ENCODE measurements at places on chromosomes 2 and 18.
A peak's percentile ranks its signal among the peaks of the same experiment; 100 is the strongest.

DNA sequence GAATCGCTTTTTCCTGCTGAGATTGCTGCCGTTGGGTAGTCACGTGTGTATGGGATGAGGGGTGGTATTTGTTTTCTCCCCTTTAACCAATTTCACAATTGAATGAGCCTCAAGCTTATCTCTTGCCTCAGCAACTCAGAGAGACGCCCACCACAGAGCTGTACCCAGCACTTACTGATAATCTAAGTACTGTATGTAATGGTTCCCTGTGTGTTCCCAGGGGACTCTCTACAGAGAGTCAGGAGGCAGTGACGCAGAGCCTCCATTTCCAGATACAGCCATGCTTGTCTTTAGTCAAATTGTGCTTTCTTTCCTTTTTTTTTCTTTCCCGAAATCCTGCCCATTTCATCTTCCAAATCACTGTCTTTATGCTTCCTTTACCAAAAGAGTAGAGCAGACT is 1102.1 kb upstream of the KLHL29 start:
- DNase-seq: no peak

DNA sequence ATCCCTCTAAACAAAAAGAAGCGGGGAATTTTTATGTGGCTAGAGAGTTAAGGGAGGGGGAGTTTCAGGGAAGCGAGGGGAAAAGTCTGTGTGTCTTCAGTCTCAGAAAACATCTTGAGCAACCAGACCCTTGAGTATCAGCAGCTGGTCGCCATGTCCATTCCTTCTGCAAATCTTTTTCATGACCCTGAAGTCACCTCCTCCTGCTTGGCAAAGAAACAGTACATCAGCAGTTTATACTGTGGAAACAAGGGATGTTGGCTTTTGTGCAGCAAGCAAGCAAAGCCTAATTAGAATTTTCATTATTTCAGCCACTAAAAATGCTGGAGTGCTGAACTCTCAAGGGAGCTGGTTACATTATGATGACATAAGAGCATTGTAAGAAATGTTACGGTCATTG is 187.4 kb upstream of the SLC8A1 start:
- no peak for DNase-seq

DNA sequence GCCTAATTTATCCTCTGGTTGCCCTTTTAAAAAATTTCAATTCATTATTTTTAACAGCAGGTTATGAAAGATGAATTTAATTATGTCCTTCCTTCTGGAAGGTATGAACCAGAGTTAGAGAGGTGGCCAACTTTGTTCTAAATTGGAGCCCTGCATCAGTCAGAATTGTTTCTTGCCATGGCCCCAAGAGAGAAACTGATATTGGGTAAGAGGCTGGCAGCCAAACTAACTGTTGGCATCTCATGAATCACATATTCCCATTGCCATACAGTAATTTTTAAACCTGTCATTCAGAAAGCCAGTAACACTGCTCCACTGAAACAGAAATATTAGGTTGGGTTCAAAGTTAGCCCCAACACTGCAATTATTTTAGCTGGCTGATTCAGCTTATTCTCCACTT is 67.4 kb downstream of the SMAD2 start:
- no peak for DNase-seq

DNA sequence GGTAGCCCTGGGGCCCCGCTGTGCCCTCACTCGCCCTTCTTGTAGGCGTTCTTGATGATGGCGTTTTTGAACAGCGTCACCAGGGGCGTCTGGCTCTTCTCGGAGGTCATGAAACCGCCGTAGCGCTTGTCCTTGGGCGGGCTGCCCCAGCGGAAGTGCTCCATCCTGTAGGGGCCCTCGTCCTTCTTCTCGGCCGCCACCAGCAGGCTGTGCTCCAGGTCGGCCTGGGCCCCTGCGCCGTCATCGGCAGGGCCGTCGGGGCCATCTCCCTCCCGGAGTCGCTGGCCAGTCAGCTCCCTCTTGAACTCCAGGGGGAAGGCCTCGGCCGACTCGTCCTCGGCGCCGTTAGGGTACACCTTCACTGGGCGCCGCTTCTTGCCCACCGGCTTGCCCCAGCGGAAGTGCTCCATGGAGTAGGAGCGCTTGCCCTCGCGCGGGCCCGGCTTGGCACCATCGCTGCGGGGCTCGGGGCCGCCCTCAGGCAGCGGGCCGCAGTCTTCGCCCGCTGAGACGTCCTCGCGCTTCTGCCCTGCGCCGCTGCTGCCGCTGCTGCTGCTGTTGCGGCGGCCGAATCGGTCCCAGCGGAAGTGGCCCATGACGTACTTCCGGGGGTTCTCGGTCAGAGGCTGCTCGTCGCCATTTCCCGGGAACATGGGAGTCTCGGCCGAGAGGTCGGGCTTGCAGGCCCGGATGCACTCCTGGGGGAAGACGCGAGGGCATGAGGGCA is 7.2 kb downstream of the POMC start:
- no peak for DNase-seq

DNA sequence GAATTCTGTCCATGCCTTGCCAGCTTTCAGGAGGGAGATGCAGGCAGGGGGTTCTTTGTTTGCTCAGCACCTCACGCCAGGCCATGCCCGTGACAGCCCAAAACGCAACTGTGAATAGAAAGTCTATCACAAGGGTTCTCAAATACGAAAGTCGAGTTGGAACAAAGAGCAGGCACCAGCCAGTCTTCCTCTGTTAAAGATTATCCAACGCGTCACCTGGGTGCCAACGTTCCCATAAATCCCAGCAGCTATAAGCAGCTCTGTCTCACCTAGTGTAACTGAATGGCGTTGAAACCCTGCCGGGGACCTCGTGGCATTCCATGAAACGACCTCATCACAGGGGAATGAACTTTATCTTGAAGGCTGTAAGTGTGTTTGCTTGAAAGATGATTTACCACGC is 84.8 kb upstream of the GATA6 start:
- no peak for DNase-seq

- no peak for DNase-seq
These were observed 6.1 kb upstream of the NCL start for GRCh38 chr2:231470246-231470900.

DNA sequence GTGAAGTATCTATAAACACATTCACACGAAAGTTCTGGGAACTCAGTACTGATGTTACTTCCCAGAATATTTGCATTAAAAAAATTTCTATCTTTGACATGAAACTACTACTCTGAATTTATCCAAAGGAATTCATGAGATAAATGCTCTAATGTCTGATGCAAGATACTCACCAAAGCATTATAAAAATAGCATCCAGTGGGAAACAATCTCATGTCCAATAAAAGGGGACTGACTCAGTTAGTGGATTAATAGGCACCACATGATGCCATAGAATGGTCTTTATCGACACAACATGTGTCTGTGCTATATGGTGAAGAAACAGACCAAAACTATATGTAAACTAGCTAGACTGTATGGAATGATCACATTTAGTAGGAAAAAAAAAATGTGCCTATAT is 33.9 kb downstream of the LAMA3 start:
- no peak for DNase-seq

DNA sequence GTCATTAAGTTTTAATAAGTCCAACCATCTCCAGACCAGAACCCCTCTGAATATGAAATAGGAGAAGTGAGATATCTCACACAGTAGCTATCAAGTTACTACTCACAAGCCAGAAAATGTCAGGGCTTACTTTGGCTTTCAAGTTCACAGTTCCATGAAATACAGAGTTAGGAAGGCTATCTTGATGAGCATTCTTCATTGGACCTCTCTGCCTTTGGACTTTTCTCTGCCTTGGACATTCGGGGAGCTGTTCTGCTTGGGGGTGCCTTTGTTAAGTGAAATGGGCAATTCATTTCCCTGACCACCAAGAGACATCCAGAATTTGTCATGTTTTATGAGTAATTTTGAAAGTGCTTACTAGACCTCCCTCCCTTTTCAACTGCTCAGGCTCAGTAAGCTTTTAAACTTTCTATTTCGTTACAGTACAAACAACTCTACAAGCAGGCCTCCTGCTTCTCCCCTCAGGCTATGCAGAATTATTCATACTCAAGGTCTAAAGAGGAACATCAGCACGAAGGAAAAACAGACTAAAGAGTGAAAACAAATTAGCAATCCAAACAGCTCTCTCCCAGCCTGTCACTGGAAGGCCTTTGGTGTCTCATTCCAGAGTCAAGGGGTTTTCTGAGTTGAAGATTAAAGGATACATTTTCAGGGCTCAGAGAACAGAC is 95.3 kb downstream of the MREG start:
- DNase-seq: no peak

DNA sequence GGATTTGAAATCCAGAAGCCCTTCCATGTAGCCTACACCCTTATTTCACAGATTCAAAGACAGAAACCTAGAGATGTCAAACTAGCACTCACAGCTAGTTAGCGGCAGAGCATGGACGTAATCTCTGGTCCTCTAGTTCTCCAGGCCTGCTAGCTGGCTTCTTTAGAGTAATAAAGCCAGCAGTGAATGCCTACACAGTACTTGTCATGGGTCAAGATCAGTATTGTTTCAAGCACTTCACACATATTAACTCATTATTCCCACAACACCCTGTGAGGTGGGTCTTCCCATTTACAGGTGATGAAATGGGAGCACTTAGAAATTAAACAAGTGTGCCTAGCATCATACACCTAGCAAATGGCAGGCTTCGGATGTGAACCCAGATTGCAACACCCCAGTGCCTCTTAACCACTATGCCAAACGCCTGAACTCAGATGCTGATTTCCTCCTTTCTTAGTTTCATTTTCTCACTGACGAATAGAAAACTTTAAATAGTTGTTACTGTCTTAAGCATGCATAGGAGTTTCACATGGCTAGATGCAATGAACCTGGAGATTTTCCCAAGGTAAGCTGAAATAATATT is 14.5 kb upstream of the ZBTB14 start:
- DNase-seq: no peak

DNA sequence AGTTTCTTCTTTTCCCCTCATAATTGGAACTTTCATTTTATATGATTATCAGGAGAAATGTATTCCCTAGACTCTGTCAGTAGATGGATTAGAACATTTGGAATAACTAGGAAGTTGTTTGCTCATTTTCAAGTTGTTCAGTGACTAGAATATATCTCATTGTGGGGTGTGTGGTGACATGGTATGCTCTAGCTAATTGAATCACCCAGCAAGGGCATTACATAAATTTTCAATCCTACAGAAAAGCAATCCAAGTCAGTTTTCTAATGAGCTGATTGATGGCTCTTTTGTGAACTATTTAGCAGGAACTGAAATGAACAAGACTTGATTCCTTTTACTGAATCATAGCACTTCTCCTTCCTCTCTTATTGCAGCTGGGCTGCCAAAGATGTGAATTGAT is 461.4 kb downstream of the TGIF1 start:
- no peak for DNase-seq

DNA sequence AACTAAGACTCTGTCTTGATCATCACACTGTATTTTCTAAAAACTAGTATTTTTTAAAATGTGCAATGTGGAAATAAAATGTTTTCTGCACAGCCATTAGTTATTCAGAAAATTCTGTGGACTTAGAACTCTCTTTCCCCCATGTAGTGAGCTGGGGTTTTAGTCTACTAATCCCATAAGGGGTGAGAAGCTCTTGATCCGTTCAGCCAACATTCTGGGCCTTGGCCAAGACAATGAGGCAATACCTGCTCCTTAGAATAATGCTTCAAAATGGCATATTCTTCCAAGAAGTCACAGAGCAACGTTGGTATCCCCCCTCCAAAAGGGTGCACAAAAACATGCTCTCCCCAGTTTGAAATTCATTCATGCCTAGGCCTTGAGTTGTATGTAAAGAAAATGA is 4.0 kb downstream of the REEP1 start:
- no peak for DNase-seq

DNA sequence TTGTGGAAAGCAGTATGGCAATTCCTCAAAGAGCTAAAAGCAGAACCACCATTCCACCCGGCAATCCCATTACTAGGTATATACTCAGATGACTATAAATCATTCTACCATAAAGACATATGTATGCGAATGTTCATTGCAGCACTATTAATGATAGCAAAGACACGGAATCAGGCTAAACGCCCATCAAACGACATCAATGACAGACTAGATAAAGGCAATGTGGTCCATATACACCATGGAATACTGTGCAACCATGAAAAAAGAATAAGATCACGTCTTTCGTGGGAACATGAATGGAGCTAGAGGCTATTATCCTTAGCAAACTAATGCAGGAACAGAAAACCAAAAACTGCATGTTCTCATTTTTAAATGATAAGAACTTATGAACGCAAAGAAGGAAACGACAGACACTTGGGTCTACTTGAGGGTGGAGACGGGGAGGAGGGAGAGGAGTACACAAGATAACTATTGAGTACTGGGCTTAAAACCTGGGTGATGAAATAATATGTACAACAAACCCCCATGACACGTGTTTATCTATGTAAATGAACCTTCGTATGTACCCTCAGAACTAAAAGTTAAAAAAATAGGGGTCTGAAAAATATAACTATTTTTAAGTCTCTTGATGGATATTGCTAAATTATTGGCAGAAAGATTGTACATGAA is 32.0 kb upstream of the CYTIP start:
- no peak for DNase-seq

DNA sequence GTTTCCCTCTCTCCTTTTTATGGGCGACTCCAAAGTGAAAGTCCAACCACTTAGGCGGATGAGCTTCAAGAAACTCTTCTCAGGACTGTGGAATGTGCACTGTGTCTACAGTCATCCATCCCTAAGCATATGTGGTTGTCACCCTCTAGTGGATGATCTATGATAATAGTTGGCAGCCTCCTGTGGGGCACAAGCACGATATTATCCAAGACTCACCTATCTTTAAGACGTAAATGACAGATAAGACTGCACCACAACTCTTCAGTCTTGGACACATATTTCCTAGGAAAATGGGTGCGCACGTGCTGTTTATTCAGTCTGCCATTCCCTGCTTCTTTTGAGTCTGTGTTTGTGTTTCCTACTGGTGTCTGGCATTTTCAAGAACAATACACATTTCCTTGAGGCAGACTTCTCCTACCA is 145.5 kb upstream of the CTAGE1 start:
- peak; percentile 80 for DNase-seq

- no peak for DNase-seq
These were observed 144.9 kb downstream of the LTBP1 start for GRCh38 chr2:33091541-33092123.

DNA sequence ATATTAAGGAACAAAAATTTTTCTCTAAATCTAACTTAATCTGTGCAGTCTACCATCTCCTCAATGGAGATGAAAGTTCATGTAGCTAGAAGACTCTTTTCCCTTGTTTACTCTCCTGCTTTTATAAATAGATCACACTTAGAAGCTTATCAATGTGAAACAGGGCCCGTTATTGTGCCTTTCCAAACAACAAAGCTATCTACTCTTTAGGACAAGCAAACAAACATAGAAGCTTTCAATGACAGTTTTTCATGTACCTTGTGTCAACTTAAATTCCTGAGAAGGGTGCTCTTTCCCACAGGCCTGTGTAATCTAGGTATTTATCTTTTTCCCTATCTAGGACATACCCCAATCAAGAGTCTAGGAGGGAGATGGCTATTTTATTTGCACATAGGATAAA is 247.8 kb upstream of the CWC22 start:
- no peak for DNase-seq

- DNase-seq: no peak
These were observed 27.9 kb upstream of the PTMA start for GRCh38 chr2:231680285-231680991.

GRCh38 chr18:12295389-12296086 is 12.5 kb upstream of the TUBB6 start:
- DNase-seq: no peak

All from RCC 7860 (cell line).